ENCODE measurements at places on chromosomes 4 and X.
A peak's percentile ranks its signal among the peaks of the same experiment; 100 is the strongest.

- DNase-seq: no peak
Measured at GRCh38 chr4:188297873-188298272, 158.6 kb downstream of the TRIML1 start.

DNA sequence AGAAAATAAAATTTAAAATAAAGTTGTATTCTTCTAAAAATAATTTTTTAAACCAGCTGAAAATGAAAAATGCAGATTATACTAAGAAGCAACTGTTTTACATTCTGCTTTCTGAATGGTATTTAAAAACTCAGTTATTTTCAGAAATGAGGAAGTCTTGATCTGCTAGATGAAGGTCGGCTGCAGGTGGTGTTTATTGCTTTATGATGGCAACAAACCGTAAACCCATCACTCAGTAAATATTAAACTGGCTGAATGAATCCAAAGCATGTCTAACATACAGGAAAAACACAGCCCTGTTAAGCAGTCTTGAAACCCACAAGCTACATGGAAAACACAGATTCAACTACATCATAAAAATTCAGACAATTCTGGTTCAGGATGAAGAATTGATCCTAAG lies 29.3 kb downstream of the DYNLT3 start:
- DNase-seq: no peak

GRCh38 chr4:107248571-107248970 lies 212.5 kb upstream of the DKK2 start:
- no peak for DNase-seq

- no peak for DNase-seq
Measured at GRCh38 chr4:143554728-143555597, 41.5 kb downstream of the SMARCA5 start.

- peak; percentile 42 for DNase-seq
Measured at GRCh38 chrX:39016556-39016955, 215.3 kb downstream of the MID1IP1 start.

- no peak for DNase-seq
Measured at GRCh38 chr4:11615601-11616000, 186.9 kb upstream of the HS3ST1 start.

GRCh38 chrX:149853925-149854324 lies 27.1 kb upstream of the MAGEA8 start:
- no peak for DNase-seq
